ENCODE measurements at places on chromosomes 6 and 20.

DNA sequence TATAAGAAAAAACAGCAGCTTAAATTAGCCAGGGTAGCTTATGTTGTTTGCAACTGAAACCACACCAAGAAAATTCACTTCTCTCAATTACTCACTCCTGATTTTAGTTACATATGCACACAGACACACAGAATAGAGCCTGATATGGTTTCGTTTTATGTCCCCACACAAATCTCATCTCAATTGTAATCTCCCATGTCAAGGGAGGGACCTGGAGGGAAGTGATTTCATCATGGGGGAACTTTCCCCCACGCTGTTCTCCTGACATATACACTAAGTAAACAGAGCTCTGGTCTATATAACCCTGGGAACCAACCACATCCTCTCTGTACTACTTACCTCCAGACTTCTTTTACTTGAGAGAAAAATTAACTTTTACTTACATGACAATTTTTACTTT lies 9.8 kb downstream of the OR12D1 start:
- DNase-seq: no peak

- no peak for DNase-seq
These were observed 34.9 kb downstream of the GCM1 start for GRCh38 chr6:53113742-53114141.

GRCh38 chr6:22064558-22064957 lies 232.3 kb downstream of the PRL start:
- DNase-seq: no peak

DNA sequence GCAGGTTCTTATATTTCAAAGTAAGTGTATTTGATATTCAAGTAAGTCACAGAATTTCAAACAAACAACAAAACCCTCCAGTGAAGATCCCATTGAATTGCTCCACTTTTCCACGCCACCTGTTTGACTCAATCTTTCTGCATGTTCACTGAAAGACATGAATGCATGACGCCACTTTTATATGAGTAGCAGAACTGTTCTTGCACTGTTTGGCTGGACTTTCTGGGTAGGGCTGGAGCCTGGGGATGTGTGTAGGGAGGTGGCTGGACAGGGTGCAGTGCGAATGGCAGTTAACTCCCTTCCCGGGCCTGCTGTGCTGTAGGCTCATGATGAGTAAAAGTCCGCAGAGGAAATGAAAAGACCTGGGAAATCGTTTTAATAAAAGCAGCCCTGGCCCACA lies 39.7 kb downstream of the IL20RA start:
- DNase-seq: no peak

DNA sequence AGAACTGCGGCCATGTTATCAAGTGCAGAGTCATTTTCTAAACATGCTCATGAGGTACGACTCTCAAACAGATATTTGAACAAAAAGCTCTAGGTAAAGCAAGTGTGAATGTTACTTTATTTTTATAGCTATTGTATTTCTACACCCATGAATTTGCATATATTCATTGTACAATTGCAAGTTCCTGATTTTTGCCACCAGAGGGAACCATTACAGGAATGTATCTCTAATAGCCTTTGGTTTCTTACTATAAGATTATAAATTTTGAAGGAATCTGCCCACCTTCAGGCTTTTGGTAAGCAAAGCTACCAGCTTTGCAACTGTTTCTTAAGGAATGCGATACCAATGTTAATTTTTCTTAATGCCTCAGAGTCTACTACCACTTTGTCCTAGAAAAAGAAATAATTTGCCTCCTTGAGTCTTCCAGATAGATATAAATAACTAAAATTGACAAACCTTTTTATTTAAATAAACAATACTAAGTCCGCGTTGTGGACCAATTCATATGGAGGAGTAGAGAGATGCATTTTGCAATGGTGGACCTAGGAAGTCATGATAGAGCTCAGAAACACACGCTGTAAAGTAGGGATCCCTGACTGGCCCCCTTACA lies 125.4 kb upstream of the SAMD5 start:
- no peak for DNase-seq

- peak; percentile 46 for DNase-seq
These were observed 111.5 kb downstream of the ARHGAP18 start for GRCh38 chr6:129598244-129599187.

DNA sequence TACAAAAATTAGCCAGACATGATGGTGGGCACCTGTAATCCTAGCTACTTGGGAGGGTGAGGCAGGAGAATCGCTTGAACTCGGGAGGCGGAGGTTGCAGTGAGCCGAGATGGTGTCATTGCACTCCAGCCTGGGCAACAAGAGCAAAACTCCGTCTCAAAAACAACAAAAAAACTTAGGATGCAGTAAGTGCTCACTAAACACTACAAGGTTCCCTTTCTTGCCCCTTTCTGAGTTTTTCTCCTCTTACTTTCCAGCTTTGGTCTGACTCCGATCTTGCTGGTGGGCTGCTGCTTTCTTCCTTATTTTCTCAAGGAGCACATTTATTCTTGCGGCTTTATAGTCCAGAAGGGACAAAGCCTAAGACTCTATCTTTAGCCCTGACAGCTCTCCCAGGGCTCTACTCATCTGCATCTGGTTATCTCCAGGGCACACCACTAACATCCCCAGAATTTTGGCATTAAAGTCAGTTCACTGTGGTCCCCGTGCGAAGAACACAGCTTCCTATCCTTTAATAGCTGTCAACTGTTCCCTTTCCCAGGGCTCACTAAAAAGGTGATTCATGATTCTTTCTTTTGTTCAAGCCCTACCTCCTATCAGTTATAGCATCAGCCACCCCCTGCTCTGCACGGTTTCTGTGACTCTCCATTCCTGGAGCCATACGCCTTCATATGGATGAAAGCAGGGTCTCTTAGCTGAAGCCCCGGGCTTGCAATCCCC lies 17.1 kb upstream of the RPN2 start:
- no peak for DNase-seq

GRCh38 chr20:11849270-11849915 lies 68.3 kb upstream of the BTBD3 start:
- DNase-seq: no peak

DNA sequence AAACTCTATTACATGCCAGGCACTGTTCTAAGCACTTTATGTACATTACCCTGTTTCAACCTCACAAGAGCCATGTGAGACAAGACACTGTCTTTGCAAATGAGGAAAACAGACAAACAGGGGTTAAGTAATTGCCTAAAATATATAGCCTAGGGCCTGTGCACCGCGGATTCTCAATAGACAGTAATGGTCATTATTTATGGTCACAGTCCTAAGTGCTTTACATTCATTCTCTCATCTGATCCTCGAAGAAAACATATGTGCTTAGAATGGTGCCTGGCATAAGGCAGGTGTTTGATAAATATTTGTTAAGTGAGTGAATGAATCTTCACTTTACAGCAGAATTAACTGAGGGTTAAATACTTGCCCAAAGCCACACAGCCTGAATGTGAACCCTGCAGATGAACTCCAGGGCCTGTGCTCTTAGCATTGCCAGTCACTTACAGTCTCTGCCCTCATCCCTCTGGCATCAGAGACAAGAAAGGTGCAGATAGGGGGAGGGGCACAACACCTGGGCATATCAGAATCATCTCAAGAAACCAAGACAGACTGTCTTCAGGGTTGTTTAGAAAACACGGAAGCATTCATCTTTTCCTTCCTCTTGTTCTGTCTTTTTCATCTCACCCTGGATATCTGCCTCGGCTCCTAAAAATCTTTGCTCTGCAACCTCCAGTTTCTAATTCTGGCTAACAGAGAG lies 92.8 kb upstream of the SASH1 start:
- DNase-seq: no peak

DNA sequence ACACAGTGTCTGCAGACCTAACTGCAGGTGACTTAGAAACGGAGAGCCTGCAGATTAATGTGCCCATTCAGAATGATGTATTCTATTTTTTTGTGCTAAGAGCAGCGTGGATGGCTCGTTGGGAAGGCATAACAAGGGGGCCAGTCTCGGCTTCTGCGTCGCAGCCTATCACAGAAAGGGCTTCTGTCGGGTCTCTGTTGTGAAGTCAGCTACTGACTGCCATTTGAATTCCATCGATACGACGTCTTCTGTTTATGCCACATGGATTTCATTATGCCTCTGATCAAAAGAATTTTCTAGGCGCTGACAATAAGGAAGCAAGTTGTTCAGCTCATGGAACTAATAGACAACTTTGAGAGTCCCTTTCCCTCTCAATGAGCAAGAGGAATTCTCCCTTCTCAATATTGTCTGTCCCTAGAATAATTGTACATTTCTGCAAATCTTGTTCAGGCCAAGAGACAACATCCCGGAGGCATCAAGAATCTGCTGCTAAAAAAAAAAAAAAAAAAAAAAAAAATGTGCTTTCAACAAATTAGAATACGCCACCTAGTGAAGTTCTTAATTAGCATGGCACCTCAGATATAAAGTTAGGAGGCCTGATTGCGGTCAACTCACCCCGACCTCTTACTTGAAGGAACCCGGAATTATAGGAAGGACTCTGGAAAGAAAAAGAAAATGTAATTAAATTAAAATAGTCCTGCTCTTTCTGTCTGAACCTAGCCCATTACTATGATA lies 223.9 kb downstream of the TSHZ2 start:
- no peak for DNase-seq

GRCh38 chr6:7157752-7158616 lies 50.2 kb downstream of the RREB1 start:
- no peak for DNase-seq

GRCh38 chr6:2862712-2863181 lies 21.1 kb upstream of the SERPINB1 start:
- DNase-seq: peak; percentile 72
